ENCODE measurements at places on chromosomes 4 and X.

DNA sequence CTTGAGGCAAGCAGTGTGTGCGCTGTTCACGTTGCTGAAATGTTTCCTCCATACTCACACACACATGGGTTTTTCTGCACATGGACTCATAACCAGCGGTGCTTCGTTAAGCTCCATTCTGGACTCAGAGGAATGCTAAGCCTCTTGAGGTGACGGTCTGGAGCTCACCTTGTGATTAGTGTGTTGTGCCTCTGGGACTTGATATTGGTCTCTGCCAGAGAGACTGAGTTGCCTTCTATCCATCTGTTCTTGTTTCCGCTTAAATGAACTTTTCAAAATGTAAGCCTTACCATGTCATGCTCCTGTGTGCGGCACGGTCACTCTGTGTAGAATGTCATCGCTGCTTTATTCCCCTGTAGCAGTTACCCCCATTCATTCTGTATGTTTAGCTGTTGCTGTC, 42.5 kb downstream of the ADD1 start:
- no peak for DNase-seq

DNA sequence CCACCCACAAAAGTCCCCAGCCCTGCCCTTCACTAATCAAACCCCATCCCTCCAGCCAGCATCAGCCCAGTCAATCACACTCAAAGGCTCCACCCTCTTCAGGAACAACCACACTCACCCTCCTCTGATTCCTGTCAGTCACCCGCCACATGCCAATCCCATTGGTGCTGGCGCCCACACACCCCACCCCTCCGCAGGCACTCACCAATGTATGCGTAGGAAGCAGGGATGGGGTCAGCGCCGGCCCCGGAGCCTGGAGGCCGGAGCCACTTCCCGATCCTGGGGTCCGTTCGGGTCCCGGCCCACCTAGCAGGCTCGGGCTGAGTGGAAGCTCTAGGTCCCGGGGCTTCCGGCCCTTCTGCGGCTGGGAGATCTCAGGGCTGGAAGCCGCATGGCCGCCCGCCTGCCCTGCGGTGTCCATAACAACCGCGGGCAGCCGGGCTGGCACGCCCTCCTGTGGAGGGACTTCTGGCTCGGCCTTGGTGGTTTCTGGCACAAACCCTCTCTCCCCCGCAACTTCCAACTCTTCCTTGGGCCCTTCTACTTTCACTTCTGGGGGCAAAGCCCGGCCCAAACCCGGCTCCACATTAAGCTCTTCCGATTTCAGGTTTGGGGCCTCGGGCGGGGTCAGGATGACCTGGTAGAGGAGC, 7.9 kb upstream of the CFP start:
- peak; percentile 80 for DNase-seq

DNA sequence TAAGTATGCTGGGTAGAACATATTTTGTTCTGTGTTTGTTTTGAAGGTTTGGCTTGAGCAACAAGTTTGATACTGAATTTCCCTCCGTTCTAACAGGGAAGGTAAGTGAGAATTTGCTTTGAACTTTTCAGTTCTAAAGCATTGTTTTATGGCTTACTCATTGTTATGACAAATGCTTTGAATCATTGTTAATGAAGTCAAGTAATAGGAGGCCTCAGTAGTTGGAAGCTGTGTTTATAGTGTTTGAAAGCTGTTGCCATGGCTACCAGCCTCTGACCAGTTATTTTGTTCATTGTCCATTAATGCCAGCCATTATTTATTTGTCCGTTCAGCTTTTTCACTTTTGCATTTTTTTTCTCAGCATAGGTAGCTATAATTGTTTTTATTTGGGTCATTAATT, 14.4 kb downstream of the CHIC1 start:
- DNase-seq: no peak

DNA sequence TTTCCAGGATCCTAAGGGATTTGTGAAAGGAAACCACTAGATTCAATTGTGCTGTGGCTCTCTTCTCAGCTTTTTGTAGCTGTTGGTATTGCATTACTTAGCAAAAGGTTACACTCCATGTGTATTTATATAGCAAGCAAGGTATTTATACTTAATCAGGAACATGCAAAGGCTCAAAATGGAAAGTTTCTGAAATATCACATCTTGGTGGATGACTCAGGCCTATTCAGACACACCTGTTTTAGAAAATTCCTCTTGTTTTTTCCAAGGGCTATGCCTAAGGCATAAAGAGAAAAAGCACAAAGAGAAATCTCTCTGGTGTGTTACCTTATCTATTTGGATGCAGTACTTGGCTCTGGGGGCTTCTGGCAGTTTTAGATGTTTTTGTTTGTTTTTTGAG, 144.4 kb upstream of the GALNT7 start:
- DNase-seq: no peak

DNA sequence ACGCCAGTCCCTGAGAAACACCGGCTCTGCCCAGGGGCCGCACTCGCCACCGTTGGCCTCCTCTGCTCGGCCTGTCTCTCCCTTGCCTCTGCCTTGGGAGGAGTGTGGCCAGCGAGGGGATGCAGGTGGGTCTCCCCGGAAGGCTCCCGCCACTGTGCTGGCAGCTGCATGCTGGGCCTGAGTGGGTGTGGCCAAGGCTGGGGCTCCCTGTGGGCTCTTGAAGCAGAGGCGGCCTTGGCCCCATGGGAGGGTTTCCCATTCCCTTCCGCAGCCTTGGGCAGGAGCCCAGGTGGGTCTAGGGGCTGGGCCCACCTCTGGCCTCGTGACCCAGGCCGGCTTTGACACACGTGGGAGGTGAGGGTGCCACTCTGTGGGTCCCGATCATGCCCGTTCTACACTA, 19.1 kb downstream of the FGFRL1 start:
- DNase-seq: no peak

DNA sequence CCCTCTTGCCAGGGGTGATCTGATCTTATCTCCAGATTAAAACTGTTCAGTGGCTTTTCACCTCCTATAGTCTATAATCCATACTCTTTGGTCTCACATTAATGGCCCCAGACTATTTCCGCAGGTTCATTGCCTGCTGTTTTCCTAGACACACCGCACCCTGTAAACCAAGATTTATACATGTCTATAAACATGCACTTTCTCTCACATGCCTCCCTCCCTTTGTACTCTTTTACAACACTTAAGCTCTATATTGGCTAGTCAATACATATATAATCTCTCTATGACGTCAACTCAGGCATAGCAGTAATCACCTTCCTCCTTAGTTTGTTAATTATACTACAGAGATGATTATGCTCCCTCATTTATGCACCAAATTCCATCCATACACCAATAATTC, 170.9 kb upstream of the NAP1L5 start:
- no peak for DNase-seq

DNA sequence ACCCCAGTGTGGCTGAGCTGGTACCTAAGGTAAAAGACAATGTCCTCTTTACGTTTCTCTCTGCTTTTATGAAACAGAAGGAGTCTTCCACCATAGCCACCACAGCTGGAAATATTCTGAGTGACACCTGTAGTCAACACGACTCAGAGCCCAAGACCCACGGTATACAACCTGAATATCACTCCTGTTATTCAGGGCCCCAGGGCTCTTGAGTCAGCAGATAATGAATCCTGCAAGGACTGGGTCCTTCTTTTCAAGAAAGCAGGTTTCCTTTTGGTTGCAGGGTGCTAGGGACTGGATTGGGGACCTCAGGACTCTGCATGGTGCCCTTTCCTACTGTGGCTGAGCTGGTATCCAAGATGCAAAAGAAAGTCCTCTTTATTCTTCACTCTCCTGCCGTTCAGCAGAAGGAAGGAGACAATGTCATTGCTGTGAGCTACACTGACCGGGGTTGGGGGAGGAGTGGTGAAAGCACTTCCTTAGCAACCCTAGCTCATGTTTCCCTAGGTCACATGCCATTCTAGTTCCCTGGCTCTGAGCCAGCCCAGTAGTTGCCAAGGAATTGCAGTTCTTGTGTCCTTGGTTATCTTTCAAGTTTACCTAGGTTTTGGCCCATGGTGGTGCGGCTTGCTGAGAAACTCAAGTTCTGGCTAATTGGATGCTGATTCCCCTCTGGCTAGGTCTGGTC, 23.7 kb upstream of the UNC5C start:
- DNase-seq: peak; percentile 54

DNA sequence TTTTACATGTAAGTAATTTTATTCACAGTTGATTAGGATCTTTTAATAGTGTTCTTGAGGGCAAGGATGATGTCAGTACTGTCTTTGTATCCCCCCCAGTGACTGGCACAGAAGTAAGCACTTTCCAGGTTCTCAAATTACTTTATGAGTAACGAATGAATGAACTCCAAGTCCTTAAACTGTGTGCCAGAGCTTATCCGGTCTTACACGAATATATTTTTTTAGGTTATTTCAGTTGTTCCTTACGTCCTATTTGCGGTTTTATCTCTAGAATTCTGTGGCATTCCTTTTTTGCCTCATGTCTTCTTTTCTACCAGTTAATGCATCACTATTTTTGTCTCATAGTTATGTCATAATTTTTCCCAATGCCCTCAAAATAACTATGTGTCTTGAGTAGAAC, 106.9 kb upstream of the MID1IP1 start:
- no peak for DNase-seq

DNA sequence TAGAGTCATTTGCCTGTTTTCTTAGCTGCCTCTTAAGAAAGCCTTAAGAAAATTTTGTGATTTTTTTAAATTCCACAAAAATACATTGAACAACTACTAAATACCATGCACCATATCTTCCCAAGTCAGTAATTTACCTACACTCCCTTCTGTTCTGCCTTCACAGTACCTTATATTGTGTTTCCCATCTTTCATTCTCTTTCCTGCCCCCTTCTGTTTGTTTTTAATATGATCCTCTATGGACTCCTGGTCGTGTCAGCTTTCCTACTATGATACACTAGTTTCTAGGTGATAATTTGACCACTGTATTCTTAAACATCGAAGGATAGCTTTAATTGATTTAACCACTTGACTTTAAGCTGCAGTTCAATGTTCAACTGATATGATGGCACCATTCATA, 297.7 kb upstream of the HAND2 start:
- DNase-seq: no peak

GRCh38 chr4:183101956-183102480, 3.0 kb downstream of the WWC2 start:
- no peak for DNase-seq

Measured in inflammatory macrophage treated with lipopolysaccharide for 4 hours (primary cell).